Fibroblast of skin of scalp (primary cell): ENCODE measurements at places on chromosomes 5 and 9.

GRCh38 chr5:31964007-31964360, 210.1 kb downstream of the GOLPH3 start:
- no peak for DNase-seq

- no peak for DNase-seq
These were observed 27.7 kb upstream of the GFPT2 start for GRCh38 chr5:180380856-180381255.

DNA sequence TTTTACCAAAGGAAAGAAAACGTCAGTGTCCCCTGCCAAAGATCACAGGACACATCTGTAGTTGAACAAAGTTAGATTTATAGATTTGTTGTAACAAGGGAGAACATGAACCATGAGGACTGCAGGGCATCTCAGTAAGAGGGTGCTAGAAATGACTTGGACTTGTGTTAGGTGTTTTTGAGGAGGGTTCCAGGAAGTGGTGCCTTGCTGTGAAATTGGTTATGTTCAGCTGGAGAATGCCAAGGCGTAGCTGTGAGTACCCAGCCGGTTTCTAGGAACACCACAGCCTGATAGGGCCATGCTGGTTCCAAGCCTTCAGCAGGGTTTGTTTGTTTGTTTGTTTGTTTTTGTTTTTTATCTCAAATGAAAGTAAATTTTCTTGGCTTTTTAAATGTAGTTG, 5.3 kb downstream of the SPEF2 start:
- no peak for DNase-seq

- no peak for DNase-seq
These were observed 31.5 kb downstream of the HRH2 start for GRCh38 chr5:175689147-175689991.

- peak; percentile 41 for DNase-seq
These were observed 338.2 kb upstream of the TLE4 start for GRCh38 chr9:79233542-79233941.

DNA sequence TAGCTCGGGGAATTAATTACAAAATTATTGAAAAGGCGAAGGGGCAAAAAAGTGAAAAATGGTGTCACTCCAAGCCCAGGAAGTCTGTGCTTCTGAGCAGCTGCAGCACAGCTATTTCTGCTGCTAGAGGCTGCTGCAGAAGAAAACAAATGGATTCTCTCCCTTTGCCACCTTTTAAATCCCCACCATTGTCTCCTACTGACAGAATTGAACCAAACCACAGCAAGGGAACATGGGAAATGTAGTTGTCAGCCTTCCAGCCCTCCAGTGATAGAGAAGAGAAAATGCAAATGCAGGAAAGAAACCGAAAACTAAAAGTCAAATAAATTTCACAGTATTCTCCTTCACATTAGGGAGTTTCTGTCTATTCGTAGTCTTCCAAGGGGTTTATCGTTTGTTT, 33.4 kb upstream of the CDC42SE2 start:
- DNase-seq: peak; percentile 3

DNA sequence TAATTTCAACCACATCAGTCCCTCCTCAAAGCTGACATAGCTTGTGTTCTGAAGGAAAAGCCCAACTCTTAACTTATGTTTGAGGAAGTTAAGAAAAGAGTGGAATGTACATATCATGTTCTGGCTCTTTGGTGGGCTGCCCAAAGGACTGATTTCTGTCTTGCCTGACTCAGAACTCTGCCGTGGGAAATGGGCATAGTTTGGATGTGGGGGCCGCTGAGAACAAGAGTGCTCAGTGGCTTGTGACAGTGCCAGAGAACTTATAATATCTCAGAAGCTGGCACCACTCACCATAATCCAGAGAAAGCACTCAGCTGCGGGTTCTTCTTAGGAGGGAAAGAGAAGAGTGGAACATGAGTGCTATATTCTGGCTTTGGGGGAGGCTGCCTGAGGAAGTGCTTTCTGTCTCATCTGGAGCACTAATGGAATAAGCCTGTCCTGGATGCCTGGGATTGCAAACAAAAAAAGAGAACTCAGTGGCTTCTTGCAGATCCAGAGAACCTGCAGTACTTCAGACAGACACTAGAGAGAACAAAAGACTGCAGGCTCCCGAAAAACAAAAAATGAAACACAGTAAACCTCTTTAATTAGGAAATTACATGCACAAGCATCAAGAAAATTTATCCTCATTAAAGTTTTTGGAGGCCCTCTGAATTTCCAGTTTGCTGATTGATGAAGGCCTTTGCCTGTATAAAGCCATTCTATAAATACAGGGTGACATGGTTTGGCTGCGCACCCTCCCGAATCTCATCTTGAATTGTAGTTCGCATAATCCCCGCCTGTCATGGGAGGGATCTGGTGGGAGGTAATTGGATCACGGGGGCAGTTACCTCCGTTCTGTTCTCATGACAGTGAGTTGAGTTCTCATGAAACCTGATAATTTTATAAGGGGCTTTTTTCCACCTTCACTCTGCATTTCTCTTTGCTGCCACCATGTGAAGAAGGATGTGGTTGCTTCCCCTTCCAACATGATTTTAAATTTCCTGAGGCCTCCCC, 207.0 kb downstream of the DMAC1 start:
- no peak for DNase-seq

DNA sequence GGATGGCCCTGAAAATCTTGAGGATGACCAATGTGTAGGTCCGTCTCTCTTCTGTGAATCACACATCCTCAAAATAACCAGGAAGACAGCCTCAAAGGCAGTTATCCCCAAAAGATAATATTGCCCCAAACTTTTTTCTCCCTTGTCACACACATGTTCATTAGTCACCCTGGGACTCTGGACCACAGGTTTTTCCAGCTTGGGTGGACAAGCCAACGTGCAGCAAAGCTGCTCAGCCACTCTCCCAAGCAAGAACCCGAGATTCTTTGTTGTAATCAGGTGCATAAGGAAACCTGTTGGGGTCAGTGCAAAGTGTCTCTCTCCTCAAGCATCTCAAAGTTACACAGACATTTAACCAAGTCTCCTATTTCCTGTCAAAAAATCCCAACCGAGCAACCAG, 196.6 kb downstream of the GNA14 start:
- no peak for DNase-seq
